Epithelial cell of proximal tubule (primary cell): ENCODE measurements at places on chromosomes 1 and 21. TPM values are rescaled to one million over a fixed set of nuclear protein-coding genes. Genes with fewer than 3 reads are reported as not detected.

- no peak for DNase-seq
Observed at GRCh38 chr1:178538192-178538916, 25.4 kb downstream of the TEX35 start.

DNA sequence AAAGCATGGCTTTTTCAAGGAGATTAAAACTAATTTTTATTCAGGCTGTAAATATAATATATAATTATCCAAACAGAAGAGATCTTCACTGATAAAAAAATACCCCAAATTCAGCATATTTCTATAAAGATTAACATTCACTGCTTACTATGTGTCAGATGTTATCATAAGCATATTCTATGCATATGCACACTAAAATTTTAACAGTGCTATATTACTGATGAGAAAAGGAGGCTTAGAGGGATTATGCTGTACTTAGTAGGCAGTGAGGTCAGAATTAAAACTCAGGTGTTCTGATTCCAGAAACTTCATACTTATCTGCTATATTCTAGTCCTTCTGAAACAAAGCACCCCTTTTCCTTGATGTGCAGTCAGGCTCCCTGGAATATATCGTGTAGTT lies 33.8 kb upstream of the ATP6V1G3 start:
- DNase-seq = no peak

- no peak for DNase-seq
Observed at GRCh38 chr21:35377505-35378090, 328.5 kb upstream of the RUNX1 start.

DNA sequence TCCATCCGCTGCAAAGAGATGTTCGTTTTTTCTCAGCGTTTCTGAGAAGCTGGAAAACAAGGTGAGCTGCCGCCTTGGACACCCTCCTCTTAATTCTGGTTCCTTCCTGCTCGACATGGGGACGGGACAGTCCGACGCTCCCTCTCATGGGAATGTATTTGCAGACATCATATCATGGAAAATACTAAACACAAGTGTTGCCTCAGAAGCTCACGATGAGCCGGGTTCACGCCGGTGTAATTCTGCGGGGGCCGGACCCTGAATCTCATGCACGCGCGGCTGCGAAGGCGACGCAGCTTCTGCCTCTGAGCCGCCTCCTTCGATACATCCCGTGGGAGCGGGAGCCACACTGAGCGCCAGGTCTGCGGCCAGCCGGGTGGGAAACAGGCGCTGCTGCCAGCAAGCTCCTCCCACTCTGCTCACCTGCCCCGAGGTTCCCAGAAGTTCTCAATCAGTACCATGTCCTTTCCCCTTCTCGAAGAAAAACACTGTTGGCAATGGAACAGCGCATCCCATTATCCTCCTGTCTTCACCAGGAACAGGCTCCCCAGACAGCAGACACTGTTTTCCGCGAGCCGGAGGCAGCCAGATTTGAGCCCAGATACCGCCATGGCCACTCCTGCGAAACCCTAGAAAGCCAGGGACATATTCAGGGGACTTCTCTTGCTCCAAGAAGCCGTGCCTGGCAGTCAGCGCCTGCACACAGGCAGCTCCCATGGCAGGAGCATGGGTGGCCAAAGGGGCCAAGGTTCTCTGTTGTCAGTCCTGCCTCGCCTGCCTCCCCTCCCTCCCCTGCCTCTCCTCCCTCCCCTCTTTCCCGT lies 98.0 kb downstream of the WDR4 start:
- no peak for DNase-seq

- no peak for DNase-seq
Observed at GRCh38 chr1:54819195-54819536, 18.0 kb upstream of the TTC22 start.

- DNase-seq = no peak
Observed at GRCh38 chr1:202316186-202316585, 25.6 kb downstream of the UBE2T start.

DNA sequence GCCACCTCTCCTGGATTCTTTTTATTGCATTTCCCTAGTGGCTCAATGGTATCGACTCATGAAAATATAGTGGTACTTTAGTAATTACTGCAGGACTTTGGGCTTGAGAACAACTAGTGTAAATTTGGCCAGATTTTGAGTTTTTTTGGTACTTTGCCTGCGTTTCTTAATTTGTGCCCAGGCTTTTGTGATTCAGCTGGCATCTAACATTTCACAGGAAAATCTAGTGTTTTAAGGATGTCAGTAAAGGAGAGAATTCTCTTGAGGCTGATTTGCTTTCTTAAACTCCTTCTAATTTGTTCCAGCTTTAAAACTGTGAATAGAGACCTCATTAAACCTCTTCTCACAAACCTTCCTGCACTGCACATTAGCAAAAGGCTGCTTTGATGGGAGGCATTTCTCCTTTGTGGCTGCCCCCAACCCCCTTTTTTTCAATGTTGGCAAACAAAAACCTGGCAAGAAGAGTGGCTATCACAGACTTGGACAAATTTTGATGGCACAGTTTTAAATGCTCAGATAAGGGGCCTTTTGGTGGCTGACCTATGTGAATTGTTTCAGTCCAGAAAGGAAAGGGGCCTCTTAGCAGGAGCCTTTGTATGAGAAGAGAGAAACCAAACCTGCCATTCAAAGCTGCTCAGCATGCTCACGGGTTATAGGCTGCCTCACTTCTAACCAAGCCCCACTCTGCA lies 113.4 kb upstream of the RAVER2 start:
- DNase-seq = no peak

- DNase-seq = no peak
Observed at GRCh38 chr1:38746941-38747600, 112.5 kb downstream of the RRAGC start.

The SPATA45 gene
- total RNA-seq = not detected in 2 replicates

The BATF3 gene
- total RNA-seq = 2.5 TPM in 1 of 2 replicates, not detected in the other

The C1orf226 gene
- total RNA-seq = 2.5 and 5.9 TPM in 2 replicates

The OR10Z1 gene
- total RNA-seq = not detected in 2 replicates

The DDR2 gene
- total RNA-seq = 0.07 and 1.3 TPM in 2 replicates
